AG10803 (cell line): ENCODE measurements at places on chromosomes 7 and 10.

GRCh38 chr7:69104023-69104422, 494.3 kb upstream of the AUTS2 start:
- DNase-seq = no peak

DNA sequence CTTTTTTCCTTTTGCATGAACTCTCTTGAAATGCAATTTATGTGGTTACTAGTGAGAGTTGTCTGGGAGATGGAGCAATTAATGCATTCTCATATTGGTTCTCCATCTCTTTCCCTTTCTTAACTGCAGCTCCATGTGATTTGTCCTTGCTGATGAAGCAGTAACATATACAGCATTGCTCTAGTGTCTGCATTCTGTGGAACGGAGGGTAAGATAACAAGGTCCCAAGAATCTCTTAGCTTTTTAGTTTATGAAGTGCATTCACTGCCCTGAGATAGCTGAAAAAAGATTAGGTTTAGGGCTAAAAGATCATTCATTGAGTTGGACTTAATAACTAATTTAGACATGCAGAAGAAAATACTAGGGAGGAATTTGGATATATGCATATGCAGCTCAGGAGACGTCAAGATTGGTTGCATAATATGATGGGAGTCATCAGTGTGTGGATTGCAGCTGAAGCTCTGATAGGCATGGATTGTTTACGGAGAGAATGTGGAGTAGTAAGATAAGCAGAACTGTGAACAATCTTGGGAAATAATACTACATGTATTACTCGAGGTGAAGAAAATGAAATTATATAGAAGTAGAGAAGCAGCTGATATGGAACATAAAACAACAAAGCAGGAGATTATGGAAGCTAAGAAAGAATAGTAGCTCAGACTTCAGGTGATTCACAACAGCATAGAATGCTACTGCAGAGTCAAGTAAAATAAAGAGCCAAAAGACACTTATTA, 404.7 kb downstream of the ARL4A start:
- no peak for DNase-seq

DNA sequence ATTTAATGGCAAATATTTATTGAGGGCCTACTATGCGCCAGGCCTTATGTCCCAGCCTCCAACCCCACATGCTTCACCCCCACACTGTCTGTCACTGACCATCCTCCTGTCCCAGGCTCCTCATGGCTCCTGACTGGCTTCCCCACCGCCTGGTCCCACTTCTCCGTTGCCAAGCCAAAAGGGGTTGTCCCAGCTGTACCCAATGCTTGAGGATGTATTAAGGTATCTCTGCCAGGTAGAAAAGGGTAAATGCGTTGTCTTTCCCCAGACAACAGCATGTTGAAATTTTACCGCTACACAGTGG, 168.8 kb upstream of the FRMD4A start:
- DNase-seq = no peak

- no peak for DNase-seq
These were observed 408.9 kb downstream of the GLRX3 start for GRCh38 chr10:130545122-130545521.

- no peak for DNase-seq
These were observed 138.6 kb downstream of the LHPP start for GRCh38 chr10:124600051-124600880.

DNA sequence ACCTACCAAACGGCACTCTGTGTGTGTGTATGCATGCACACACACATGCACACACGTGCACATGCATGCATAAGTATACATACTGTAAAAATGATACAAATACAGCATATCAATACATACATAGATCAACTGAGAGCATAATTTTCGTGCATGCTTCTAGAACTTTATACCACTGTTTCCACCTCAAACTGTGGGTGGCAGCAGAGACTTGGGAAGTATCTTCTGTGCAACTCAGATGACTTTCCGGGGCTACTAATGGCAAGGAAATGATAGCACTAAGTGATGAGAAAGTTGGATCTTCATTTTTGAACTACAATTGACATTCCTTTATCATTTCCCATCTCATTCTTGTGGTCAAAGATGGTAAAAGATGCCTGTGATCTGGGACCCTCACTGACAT, 570.7 kb downstream of the REEP3 start:
- peak; percentile 4 for DNase-seq

DNA sequence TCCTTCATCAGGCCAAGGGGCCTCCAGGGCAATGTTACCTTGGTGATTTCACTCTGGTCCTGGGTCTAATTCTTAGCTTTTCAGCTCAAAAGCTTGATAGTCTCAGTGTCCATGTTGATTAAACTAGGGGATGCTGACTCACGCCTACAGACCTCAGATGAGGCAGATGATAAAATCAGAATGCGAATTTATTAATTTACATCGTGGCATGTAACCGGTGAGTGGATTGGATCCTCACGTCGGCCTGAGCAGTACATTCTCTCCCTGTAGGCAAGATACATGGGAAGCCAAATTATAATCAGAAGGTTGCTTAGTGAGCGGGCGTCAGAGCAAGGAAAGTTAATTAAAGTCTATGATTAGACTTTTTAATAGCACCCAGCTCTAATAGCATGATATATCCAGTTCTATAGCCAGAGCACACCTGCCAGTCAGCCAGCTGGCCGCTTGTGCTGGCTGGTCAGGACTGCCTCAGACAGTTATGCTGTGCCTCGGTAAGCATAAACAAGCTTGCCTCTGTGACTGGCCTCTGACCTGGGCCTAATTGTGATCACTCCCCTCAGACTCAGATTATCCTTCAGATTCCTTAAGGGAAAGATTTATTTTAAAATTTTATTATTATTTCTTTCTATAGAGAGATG, 20.2 kb upstream of the CPA5 start:
- DNase-seq = no peak
